T-helper 1 cell (primary cell): ENCODE measurements at places on chromosomes 1 and 21.
A peak's percentile ranks its signal among the peaks of the same experiment; 100 is the strongest.

DNA sequence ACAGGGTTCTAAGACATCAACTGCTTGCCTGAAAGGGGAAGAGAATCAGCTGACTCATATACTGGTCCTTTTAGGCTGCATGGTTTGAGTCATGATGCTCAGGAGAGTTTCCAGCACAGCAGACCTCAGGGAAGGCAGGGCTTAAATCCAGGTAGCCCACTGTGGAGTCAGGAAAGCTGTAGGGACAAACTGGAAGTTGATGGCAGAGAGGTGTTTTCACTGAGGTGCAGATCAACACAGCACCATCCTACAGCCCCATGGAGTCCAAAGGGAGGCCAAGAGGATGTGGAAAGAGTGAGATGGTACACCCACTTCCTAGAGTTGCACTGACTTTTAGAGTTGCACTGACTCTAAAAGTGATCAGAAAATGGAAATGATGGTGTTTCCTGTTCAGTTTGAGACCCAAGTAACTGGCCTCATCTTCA lies 252.4 kb upstream of the DUSP10 start:
- DNase-seq: no peak

GRCh38 chr21:28867401-28867800 lies 125.3 kb downstream of the LTN1 start:
- DNase-seq: no peak

- no peak for DNase-seq
These were observed 10.6 kb upstream of the SIM2 start for GRCh38 chr21:36688324-36688723.

DNA sequence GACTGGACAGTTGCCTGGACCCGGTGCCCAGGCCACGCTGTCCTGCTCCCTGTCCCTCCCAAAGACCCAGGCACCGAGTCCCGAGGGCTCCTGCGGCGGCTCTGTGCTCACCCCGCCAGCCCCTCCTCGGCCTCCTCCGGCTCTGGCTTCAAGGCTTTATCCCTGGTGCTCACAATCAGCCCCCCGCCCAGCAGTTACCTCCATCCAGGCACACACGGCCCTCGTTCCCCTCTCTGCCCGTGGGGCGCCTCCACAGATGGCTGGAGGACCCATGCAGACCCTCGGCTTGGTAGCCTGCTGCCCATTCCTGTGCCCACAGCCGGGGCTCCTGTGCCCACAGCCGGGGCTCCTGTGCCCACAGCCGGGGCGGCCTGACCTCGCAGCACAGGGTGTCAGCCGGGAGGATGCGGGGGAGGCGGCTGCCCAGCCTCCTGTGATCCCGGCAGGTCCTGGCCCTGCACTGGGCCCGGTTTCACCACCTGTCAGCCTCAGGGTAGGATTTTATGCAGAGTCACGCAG lies 52.3 kb upstream of the COL18A1 start:
- DNase-seq: no peak

GRCh38 chr1:114720492-114720891 lies 3.9 kb upstream of the NRAS start:
- no peak for DNase-seq

DNA sequence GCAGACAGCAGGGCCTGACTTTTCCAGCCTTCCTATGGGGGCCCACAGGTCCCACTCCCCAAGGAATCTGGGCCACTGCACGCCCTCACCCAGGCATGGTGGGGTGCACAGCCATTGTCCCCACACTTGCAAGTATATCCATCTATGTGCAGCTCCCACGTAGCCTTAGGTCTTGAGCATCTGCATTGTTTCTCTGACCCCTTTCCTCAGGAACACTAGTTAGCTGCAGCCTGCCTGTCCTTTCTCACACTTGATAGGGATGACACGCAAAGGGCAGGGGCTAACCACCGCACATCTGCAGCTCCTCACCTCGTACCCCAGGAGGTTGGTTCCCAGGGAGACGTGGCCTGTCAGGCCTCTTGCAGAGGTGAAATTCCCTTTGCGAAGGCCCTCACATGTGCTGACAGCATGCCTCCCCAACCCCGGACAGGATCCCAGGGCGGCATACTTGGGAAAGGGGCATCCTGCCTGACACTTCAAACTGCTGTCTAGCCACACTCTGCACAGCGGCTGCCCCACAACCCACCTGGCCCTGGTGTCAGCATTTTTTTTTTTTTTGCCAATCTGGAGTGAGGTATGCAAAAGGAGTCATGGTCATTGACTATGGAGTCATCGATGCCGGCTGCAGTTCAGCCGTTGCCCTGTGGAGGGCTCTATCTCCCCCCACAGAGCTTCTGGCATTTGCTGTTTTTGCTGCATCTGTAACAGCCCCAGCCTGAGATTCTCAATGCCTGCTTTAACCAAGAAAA lies 5.0 kb downstream of the JMJD4 start:
- DNase-seq: no peak

DNA sequence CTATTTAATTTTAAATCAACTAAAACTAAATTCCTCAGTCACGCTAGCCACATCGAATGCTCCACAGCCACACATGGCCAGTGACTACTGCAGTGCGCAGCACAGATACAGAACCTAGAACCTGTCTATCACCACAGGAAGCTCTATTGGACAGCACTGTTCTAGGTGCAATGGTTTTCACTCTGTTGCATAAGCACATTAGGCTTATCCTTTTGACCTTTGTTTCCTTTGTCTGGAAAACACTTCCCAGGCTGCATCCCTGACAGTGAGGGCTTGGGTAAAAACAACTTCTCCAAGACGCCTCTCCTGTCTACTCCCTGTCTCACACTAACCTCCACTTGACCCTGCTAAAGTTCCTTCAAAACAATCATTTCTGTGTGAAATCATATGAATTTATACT lies 33.6 kb upstream of the RAP1GAP start:
- DNase-seq: no peak

DNA sequence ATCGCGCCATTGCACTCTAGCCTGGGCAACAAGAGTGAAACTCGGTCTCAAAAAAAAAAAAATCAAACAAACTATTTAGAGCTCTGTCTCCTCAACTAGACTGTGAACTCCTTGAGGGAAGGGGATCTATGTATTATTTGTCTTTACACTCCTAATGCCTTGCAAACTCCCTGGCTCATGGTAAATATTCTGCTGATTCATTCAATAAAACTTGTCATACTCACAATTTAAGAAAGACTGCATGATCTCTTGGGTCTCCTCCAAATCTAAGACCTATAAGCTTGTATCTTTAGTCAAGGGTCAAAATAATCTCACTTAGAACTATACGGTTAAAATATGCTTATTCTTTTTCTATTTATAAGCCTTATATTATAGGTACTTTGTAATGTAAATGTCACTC lies 90.3 kb upstream of the NR5A2 start:
- no peak for DNase-seq

DNA sequence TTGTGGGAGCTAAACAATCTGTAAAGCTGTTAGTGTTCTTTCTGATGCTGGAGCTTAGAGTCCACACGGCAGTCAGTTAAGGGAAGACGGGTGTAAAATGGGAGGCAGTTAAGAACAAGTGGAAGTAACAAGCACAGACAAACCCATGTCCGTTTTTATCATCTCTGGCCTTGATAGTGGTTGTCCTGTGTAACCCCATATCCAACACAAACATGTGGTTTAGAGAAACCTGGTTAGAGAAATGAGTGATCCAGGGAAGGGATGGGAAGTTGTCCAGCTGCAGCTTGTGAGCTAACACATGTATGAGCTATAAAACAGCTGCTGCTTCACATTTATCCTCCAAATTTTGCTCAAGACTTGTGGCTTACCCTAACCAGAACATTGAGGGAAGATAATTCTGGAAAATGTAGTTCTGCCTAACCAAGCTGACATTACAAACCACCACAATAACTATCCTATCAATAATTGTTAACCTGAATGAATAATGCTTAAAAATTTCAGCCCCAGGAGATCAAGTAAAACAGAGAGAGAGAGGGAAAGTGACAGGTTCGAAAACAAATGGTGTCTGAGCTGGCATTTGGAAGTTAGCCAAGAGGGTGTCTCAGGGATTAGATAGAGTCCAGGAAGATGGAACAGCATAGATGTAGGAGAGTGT lies 10.6 kb upstream of the C1orf162 start:
- DNase-seq: no peak

- DNase-seq: no peak
These were observed 54.9 kb downstream of the KLHDC7A start for GRCh38 chr1:18535391-18536210.

- DNase-seq: no peak
These were observed at the start of gene KMO for GRCh38 chr1:241532162-241532531. TSS of gene KMO (plus strand) at chr1:241532378. CDS start at chr1:241532445, 67 bp downstream.

GRCh38 chr1:102852613-102853012 lies 255.7 kb downstream of the COL11A1 start:
- DNase-seq: no peak

DNA sequence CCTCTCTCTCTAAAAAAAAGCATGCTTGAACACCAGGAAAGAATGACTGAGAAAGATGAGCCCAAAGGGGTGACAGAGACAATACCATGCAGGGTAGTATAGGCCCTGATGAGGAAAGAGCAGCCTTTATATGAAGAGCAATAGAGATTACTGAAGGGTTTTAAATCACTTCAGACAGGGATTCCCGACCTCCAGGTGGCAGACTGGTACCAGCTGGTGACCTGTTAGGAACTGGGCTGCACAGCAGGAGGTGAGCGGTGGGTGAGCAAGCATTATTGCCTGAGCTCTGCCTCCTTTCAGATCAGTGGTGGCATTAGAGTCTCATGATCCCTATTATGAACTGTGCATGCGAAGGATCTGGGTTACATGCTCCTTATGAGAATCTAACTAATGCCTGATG lies 30.8 kb upstream of the GTF2B start:
- DNase-seq: no peak

DNA sequence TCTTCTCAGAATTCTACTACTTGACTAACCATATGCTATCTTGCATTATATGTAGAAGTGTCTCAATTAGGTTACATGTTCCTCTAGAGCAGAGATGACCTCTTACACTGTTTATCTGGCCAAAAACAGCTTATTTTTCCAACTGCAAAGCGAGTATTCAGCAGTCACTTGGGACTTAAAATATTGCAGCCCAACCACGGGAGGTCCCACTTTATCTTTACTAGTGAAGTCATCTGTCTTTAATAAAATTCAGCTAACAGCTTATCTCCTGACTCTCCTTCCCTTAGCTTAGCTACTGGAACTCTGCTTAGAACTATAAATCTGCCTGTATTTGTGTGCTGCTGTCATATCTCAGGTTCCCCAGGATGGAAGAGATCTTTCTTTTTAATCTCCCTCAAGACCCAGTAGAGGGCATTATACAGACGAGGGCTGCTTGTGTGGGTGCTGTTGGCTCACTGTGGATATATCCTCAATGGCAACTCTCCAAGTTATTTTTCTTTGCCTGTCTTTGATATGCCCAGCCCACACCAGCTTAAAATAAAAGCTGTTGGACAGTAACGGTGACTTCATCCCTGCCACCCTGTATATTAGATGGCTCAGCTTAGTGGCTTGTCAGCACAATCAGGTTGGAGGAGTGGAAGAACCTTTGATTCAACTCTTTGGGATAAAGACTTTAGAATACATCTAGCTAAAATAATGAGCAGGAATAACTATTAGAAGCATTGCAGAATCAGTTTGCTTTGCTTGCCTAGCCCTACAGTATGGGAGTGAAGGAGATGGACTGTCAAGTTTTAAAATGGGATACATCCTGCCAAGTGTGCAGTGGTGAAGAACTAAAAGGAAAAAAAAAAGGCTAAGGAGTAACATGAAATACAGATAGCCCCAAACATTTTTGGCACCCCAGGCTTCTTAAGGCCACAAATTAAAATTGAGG lies 9.6 kb downstream of the ENSA start:
- no peak for DNase-seq

DNA sequence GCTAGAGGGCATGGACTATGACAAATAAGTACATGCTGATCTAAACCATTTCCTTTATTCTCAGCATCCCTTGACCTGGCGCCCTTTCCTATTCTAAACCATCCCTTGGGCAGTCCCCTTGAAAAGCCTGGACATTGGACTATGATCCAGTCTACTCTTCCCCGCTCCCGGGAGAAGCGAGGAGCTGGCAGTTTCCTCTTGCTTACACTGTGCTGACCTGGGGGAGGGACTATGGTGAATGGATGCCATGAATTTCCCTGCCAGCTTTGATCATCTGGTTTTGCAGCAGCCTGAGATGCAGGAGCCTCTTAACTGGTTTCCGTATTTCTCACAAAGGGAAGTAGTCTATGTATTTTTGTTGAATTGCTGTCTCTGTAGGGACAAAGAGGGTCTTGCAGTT lies 121.7 kb downstream of the KIF26B start:
- DNase-seq: no peak

- no peak for DNase-seq
These were observed 796 bp upstream of the TDRKH start for GRCh38 chr1:151790940-151791651.

DNA sequence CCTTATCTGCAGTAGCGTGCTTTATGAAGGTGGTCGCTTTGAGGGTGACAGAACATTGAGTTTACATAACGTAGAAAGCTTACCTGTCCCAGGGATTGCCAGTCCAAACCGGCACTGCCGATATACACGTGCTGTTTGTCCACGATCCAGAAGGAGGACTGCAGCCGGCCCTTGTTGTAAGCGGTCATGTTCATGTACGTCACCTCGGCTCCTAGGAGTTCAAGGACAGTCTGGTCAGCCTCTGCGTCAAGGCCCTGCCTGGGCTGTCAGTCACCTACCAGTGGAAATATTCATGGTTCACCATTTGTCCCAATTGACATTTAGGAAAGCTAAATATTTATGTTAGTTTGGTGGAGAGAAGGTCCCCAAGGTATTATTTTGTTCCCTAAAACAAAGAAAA lies 221.0 kb upstream of the MAP1LC3C start:
- no peak for DNase-seq

- no peak for DNase-seq
These were observed 20.4 kb downstream of the PTGFRN start for GRCh38 chr1:116929961-116930592.

DNA sequence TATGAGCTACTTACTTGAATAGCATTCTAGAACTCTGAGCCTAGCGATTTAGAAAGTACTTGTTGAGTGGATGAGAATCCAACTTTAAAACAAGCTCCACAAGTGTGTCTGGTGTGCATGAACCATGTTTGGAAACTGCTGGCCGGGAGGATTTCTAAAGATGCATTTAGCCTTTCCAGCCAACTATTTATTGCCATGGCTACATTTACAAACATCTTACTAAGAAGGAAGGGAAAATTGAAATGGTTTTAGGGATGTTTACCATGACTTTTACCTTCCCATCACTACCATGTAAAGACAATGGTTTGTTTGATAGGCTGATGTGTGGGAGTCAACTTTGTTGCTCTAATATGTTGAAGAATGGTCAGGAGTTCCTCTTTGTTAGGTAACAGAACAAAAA lies 37.7 kb upstream of the ARHGAP29 start:
- no peak for DNase-seq

GRCh38 chr21:22762463-22762862 lies 1764.3 kb downstream of the NCAM2 start:
- no peak for DNase-seq

- no peak for DNase-seq
These were observed 21.4 kb upstream of the PKN2 start for GRCh38 chr1:88662723-88663122.

DNA sequence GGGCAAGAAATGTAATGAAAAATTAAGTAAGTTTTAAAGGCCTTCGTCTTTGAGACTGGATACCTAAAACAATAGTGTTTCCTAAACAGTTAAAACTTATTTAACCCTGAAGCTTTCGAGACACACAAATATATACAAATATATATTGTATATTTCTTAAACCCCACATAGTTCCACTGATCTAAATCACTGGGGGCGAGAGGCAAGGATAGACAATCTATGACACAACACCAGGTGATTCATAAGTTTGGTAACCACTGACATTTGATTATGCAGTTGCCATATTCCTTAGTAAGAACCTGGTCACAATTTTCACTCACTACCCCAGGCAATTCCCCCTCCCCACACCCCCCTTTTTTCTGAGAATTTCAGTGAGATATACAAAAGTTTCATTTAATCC lies 55.3 kb upstream of the BOLA1 start:
- DNase-seq: peak; percentile 55

GRCh38 chr1:239913141-239913585 lies 178.5 kb upstream of the FMN2 start:
- no peak for DNase-seq
